ENCODE measurements at places on chromosomes 7 and 10. TPM values are rescaled to one million over a fixed set of nuclear protein-coding genes. Genes with fewer than 3 reads are reported as not detected.

Gene TAX1BP1
- 174 TPM for total RNA-seq

Gene PHKG1
- total RNA-seq = not detected

Gene DIP2C
- 10.0 TPM for total RNA-seq

Gene CCDC172
- not detected for total RNA-seq

Gene MNX1
- total RNA-seq = 1.6 TPM

Gene FAM221A
- 16.6 TPM for total RNA-seq

Gene FGFR2
- 0.19 TPM for total RNA-seq

Gene RPEL1
- 0.17 TPM for total RNA-seq

Gene THNSL1
- total RNA-seq = 5.1 TPM

Gene CTBP2
- total RNA-seq = 35.5 TPM

Gene PIK3AP1
- 12.1 TPM for total RNA-seq

Gene FANK1
- 4.9 TPM for total RNA-seq

Gene DENND2A
- total RNA-seq = 5.8 TPM

Gene STK31
- total RNA-seq = 0.07 TPM

Gene INSYN2A
- total RNA-seq = 0.29 TPM

Gene BICC1
- 1.3 TPM for total RNA-seq

Gene MALRD1
- total RNA-seq = not detected

Gene ZNF485
- total RNA-seq = 1.4 TPM

Gene TMEM225B
- total RNA-seq = not detected

Gene TMEM140
- total RNA-seq = 1.9 TPM

Gene ADAM8
- total RNA-seq = 0.31 TPM

Gene ZNF488
- 2.6 TPM for total RNA-seq

Gene TBX20
- 0.96 TPM for total RNA-seq

Gene NEUROG3
- not detected for total RNA-seq

Gene WEE2
- 0.05 TPM for total RNA-seq

Gene BBS9
- 18.7 TPM for total RNA-seq

Gene RELN
- total RNA-seq = 0.02 TPM

Gene IKZF1
- total RNA-seq = not detected

Gene NUTM2B
- 1.2 TPM for total RNA-seq

Gene HMX2
- total RNA-seq = not detected

Gene GHITM
- 445 TPM for total RNA-seq

Gene ACBD7
- 9.3 TPM for total RNA-seq

Gene PLXDC2
- total RNA-seq = 21.8 TPM

Gene HOXA5
- total RNA-seq = 0.98 TPM

Gene ABCC2
- total RNA-seq = 0.69 TPM

Gene HECW1
- total RNA-seq = 36.2 TPM

Gene C10orf62
- total RNA-seq = 0.38 TPM

Gene ING3
- 19.7 TPM for total RNA-seq

Gene TMEM176B
- total RNA-seq = not detected

Gene AGBL3
- total RNA-seq = 1.9 TPM

Gene CAMK2B
- total RNA-seq = 3.1 TPM

Gene UNCX
- total RNA-seq = not detected

Gene FAM25G
- total RNA-seq = not detected

Gene LHPP
- total RNA-seq = 5.7 TPM

Gene ENTPD1
- total RNA-seq = 2.5 TPM

Gene MOSPD3
- 6.9 TPM for total RNA-seq

Gene GIMAP6
- not detected for total RNA-seq

Gene ATOH7
- total RNA-seq = not detected

Gene PARD3
- total RNA-seq = 52.9 TPM

Gene SPDYE9
- total RNA-seq = not detected

Gene TMEM273
- total RNA-seq = not detected

Gene PDK4
- 0.07 TPM for total RNA-seq

Gene ANKRD22
- total RNA-seq = not detected

Gene KLF14
- total RNA-seq = 0.60 TPM

Gene MSS51
- total RNA-seq = 0.60 TPM

Gene UNC5B
- total RNA-seq = 2.3 TPM
